ENCODE measurements at places on chromosomes 1 and 21.

DNA sequence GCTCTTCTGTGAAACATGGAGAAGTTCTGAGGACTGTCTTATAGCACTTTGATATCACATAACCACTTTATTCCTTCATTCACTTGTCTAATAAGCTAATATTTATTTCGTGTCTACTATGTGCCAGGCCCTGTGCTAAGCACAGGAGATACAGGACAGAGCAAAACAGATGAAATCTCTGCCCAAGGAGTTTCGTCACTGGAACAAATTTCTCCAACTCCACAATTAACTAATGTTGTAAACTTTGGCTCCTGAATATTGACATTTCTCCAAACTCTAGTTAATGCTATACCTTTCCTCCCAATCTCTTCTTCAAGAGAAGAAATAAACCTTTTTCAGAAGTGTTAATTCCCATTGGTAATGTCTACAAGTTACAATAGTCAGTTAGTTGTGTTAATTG, 24.8 kb upstream of the OR10J5 start:
- DNase-seq, result no peak

DNA sequence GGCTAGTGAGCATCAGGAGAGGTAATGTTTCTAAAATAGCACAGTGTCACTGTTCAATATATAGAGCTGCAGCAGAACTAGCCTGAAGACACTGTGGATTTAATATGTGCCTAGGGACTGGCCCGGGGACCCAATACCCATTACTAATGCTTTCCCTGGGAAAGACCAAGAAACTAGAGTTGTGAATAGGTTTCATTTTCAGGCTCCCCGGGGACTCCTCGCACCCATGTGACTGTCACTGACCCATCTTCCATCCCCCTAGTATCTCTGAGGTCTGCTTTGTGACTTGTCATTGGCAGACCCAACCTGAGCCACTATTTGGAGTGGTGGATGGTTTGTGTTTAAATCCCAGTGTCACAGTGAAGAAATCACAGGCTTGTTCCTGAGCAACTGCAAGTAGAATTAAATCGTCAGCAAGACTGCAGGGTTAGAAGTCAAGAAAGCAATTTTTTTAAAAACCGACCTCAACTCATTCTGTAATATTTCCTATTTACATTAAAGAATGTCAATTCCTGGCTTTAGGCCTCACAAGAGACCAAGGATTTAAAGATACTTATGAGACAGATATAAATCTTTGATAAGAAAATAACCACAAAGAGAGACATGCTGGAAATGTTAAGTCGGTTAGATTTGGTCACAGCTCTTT, 130.0 kb upstream of the TNR start:
- DNase-seq, result no peak

- DNase-seq, result no peak
Measured at GRCh38 chr1:236472850-236473788, 50.7 kb upstream of the LGALS8 start.

- peak; percentile 82 for DNase-seq
Measured at GRCh38 chr1:158149577-158150269, 31.0 kb upstream of the CD1D start.

DNA sequence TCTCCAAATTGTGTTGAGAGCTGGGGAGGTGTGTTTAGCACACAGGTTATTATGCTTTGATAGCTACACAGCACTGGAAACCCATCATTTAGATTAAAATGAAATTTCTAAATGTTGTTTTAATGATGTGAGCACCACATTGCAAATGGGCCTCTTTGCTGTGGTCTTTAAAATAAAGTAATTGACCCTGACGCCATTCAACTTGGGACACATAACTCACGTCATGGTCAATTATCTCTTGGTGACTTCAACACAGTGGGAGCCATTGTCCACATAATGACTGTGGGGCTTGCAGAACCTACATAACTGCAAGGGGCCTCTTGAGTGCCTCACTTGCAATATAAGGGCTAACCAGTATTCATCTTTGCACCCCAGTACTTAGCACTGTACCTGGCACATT, 280.4 kb downstream of the HLX start:
- DNase-seq, result no peak

GRCh38 chr1:110490791-110491451, 28.1 kb downstream of the KCNA10 start:
- DNase-seq, result no peak

GRCh38 chr1:11952455-11953109, 18.1 kb downstream of the PLOD1 start:
- DNase-seq, result no peak

DNA sequence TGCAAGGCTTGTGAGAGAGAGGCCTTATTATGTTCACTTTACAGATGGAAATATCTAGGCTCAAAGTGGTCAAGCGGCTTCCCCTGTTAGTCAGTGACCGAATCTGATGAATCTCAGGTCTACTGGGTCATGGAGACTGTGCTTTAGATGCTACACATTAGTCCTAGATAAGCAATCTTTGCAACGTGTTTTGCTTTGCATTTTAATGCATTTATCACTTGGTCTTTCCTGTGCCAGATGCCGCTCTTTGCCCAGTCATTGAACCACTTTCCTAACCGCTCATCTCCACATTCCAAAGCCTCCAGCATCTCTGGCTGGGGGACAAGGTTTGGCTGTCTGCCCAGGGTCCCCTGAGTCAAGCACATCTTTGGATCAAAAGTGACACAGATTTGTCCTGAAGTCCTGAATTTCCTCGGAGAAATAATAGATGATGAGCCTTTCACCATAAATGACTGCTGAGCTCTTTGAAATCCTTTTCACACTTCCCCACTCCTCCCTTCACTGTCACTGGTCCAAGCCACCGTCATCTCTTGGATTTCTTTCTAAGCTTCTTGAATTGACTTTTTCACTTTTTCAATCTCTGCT, 96.0 kb upstream of the USP24 start:
- no peak for DNase-seq

- DNase-seq, result no peak
Measured at GRCh38 chr1:217943361-217943760, 312.2 kb downstream of the SPATA17 start.

DNA sequence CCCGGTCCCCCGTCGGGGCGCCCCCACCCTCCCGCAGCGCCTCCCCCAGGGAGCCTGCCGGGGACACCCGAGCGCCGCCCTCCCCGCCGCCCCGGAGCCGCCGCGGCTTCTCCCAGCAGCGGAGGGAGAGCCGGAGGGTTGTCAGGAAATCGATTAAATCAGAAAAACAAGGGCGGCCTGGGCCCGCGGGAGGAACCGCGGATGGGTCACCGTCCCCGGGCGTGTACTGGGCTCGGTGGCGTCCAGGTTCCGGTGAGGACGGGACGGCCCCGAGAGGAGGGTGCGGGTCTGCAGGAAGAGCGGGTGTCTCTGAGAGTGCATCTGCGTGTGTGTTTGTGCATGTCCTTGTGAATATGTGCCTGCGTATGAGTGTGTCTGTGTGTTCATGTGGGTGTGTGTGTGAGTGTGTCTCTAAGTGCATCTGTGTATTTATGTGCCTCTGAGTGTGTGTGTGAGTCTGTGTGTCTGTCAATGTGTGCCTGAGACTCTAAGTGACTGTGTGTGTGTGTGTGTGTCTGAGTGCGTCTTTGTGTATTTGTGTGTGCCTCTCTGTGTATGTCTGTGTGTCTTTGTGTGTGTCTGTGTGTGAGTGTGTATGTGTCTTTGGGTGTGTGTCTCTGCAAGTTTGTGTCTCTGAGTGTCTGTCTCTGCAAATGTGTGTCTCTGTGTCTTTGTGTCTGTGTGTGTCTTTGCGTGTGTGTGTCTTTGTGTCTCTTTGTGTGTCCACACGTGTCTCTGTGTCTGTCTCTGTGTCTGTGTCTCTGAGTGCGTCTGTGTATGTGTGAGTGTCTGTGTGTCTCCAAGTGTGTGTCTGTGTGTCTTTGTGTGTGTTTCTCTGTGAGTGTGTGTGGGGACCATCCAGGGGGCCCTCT, 1.1 kb downstream of the SPSB1 start:
- DNase-seq, result no peak

GRCh38 chr1:38500352-38500751, 359.2 kb downstream of the RRAGC start:
- no peak for DNase-seq

Measured in thymus (tissue), 14 donors.